ENCODE measurements at places on chromosomes 12 and 14.

GRCh38 chr14:91351512-91351862 is 66.1 kb downstream of the CCDC88C start:
- DNase-seq: no peak

- DNase-seq: no peak
These were observed 125.5 kb downstream of the GPR135 start for GRCh38 chr14:59339524-59340330.

- DNase-seq: no peak
These were observed 212.2 kb upstream of the NPAS3 start for GRCh38 chr14:32726516-32726915.

DNA sequence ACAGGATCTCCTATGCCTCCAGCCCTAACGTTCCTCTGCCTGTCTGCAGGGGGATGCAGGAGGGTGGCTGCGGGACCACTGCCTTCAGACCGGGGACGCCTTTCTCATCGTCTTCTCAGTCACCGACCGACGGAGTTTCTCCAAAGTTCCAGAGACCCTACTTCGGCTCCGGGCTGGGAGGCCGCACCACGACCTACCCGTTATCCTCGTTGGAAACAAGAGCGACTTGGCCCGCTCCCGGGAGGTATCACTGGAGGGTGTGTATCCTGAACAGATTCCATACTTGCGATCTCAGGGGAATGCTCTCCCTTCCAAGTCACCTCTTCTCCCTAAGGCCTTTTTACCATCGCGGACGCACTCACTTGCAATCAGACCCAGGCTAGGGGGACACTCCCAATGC is 3.0 kb downstream of the REM2 start:
- no peak for DNase-seq

GRCh38 chr12:92049403-92049802 is 96.2 kb downstream of the BTG1 start:
- DNase-seq: no peak

GRCh38 chr12:23446746-23447145 is 502.7 kb downstream of the SOX5 start:
- DNase-seq: no peak

DNA sequence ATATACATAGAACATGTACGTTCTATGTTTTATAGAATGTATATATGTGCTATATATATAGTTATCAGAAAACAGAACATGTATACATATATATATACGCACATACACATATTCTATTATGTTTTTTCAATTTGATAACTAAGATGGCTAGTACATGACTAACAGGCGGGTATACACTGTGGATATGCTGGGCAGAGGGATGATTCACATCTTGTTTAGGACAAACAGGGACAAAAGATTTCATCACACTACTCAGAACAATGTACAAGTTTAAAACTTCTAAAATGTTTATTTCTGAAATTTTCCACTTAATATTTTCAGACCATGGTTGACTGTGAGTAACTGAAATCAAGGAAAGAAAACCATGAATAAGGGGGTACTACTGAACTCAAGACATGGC is 17.4 kb downstream of the TIMELESS start:
- no peak for DNase-seq

GRCh38 chr14:100402631-100403030 is 79.5 kb downstream of the SLC25A47 start:
- no peak for DNase-seq

- DNase-seq: no peak
These were observed 145.6 kb downstream of the ATP23 start for GRCh38 chr12:58086930-58087329.
